ENCODE measurements at places on chromosomes 16 and 17.

DNA sequence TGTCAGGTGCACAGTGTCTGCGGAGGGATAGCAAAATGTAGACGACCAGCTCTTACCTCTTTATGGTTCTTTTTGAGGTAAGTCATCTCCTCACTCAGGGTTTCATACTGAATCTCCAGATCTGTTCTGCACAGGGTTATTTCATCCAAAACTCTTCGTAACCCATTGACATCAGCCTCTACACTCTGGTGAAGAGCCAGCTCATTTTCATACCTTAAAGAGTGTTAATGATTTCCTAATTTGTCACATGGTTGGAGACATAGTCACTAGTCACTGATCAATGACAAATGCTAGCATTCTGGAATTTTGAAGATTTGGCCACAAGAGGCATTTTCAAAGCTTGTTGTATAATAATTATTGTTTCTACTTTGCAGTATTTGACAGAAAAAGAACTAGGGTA is 1.3 kb downstream of the KRT25 start:
- DNase-seq, result no peak

- DNase-seq, result no peak
Measured at GRCh38 chr17:9268546-9268945, 247.2 kb downstream of the NTN1 start.

DNA sequence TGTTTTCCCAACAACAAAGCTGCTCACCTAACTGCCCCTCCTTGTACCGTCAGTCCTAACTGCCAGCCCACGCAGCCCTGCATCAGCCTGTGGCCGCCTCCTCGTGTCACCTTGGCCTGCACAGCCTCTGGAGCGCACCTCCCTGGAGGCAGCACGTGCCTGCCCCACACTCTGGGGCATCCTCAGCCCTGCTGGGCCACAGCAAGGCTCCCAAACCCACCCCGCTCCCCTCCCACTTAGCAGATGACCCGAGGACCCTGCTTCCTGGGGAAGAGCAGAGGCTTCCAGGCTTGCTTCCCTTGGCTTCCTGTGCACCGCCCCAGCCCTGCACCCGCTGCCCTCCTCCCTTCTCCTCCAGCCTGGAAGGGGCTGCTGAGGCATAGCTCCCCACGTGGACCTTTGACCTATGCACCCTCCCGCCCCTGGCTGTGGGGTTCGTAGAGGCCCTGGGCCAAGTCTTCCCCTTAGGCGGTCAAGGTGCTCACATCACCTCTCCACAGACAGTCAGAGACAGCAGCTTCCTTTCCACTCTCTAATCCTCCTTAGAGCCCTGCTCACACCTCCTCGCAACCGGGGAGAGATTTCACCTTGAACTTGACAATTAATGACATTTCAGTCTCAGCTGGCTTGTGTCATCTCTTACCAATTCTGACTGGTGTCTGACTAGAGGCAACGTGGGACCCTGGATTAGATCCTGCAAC is 115.0 kb downstream of the MGAT5B start:
- no peak for DNase-seq

DNA sequence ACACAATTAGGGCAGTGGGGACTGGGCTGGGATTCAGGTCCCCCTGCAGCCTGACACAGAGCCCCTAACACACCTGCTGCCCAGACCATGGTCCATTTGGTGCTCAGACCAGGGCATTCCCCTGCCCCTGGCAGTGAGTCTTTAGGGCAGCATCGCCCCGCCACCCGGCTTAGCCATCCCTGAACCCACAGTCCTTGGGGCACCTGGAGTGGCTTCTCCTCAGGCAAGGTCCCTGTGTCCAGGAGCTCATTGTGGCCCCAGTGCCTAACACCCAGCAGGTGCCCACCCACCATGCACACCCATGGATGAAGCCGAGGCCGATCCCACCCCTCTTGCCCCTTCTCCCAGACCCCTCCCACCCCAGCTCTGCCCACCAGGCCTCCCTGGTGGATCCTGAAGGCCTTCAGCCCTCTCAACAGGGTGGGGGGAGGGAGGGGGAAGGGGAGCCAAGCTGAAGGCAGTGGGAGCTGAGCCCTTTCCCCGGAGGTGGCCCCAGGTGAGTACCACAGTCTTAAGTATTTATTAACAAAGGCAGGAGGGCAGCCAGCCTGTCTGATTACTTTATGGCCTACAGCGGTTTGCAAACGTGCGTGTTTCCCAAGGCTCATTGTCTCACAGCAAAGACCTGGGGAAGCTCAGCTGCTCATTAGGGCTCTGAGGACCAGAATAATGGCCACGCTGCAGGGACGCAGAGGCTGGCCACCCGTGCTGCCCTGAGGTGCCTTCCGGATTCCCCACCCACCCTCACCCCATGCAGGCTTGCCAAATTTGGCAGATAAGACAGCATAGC is 38.5 kb downstream of the RBFOX3 start:
- DNase-seq, result no peak

DNA sequence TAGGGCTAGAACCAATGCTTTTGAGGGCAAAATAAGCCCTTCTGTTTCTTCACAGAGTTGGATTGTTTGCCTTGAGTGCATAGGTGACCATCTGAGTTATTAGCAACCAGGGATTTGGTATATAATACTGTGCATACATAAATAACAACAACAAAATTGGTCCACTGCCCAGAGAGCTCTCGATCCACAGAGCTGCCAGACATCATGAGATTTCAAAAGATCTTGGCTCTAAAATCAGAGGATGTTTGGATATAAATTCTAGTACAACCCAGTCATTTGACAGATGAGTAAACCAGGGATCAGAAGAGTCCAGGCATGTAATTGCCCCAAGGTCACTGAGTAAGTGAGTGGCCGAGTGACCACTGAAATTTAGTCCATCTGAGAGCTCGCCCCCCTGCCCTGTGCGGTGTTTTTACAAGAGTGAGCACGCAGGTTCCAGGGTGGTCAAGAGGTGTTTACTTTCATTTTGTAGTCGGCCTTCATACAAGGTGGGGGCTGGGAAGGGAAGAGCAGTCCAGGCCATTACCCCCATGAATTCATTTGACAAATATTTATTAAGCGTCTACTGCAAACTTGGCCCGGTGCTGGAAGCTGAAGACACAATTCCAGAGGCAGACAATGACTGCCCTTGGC is 1.8 kb upstream of the MT2A start:
- DNase-seq, result no peak

DNA sequence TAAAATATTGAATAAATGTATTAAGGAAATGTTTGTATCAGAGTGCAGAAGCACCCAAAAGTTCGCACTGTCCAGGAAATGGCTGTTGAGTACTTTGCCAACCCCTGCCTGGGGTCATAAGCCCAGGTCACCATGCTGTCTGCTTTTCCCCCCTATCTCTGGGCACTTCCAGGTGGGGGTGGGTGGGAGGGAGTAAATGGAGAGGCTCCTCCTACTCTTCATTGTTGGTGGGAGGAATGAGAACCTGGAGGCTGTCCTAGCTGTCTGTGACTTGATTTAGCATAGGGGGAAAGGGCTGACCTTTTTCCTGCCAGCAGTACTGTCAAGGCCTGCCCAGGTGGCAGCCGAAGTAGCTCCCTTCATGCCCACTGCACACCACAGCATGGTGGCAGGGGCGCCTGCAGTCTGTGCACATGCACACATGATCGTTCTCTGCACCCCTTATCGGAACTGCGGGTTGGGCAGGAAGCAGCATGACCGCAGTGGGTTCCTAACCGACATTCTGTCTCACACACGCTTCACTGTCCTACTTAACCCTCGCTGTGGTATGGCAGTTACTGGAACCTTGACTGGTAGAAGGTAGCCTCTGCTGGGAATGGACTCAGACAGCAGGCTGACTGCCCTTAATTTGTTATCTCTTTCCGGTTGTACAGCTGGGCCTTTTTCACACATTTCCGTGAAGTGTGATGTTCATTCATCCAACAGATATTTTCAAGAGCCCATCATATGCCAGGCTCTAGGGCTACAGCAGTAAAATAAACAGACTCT is 41.5 kb downstream of the LDHD start:
- peak; percentile 73 for DNase-seq

DNA sequence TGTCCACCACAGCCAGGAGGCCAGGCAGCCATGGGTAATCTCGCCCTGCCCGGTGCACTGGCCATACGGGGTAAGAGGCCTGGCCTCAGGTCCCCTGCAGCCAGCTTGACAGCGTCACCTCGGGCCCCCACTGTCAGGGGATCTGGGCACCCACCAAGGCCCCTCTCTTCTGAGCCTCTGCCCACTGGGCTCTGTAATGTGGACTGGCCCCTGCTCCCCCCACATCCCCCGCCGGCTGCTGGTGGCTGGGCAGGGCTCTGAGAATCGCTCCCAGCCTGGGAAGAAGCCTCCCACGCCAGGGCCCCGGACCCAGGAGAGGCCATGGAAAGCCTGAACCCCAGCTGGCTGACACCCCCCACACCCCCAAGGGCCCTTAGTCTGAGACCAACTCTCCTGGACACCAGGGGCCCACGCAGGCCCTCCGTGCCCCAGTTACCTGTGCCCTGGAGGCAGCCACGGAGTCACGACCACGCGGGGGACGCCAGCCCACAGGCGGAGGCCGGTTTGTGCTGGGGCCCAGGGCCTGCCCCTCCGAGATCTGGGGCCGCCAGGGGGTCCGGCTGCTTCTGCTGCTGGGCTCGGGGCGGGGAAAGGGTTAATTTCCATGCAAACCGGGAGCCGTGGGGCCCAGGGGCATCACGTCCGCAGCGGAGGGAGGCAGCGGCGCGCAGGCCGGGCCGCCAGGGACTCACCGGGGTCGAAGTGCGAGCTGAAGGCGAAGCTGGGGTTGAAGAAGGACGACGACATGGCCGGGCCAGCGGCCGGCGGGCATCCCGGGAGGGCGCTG is at the start of gene PVALEF:
Gene PVALEF (plus strand): TSS at position 262 of the 787 bp plus-strand sequence. CDS start 15,720 bp downstream, outside the sequence.
- peak; percentile 17 for DNase-seq

GRCh38 chr17:63540590-63540989 is 9.7 kb upstream of the DCAF7 start:
- DNase-seq, result no peak

- no peak for DNase-seq
Measured at GRCh38 chr16:680625-680945, 375 bp downstream of the STUB1 start.

- DNase-seq, result no peak
Measured at GRCh38 chr16:138049-138417, 440 bp downstream of the NPRL3 start.

GRCh38 chr17:75783069-75783783 is 1.4 kb upstream of the UNK start:
- peak; percentile 42 for DNase-seq

GRCh38 chr17:41910701-41911391 is 7.9 kb downstream of the ACLY start:
- DNase-seq, result no peak

DNA sequence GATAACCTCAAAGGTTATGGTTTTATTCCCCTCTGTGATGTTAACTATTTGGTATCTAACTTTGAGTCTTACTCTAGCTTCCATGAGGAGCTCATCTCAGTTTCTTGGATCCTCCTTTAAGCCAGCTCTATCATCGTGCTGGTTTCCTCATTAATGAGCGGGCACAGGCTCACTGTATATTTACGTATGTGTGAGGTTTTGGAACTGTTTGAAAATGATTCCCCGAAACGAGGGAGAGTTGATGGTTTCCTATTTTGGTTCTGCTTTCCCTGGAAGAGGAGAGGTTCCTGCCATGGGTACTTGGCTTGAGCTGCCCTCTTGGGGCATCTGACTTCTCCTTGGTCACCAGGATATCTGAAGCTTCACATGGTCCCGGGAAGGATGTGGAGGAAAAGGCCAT is 32.7 kb upstream of the PIK3R6 start:
- no peak for DNase-seq
